ENCODE measurements at places on chromosomes 7 and 10. TPM values are rescaled to one million over a fixed set of nuclear protein-coding genes. Genes with fewer than 3 reads are reported as not detected.

- DNase-seq = no peak
These were observed 1339.4 kb downstream of the XPNPEP1 start for GRCh38 chr10:108583877-108584276.

DNA sequence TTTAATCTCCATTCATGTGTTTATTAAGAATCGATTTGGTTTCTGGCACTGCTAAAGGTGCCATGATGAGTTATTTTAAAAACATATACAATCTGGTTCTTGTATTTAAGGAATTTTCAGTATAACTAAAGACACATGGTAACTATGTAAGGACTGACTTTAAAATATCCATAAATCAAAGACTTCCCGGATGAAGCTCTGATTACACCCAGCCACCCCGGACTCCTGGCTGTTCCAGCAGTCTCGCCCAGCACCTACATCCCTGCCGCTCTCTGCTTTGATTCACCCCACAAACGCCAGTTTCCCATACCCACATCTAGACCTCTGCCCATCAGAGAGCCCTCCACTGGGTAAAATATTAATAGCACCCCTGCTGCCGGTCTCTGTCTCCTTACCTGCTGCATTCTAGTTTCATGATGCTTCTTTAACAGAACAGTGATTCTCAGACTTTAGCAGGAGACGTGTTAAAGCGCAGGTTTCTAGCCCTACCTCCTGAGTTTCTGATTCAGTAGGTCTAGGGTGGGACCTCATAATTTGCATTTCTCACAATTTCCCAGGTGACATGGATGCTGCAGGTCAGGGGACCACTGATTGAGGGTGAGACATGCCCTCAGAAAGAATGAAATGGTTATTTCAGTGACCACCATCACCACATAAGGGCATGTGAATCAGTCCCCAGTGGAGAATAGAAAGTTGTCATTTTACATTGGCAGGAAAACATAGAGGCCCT is 185.7 kb downstream of the KIAA1217 start:
- no peak for DNase-seq

DNA sequence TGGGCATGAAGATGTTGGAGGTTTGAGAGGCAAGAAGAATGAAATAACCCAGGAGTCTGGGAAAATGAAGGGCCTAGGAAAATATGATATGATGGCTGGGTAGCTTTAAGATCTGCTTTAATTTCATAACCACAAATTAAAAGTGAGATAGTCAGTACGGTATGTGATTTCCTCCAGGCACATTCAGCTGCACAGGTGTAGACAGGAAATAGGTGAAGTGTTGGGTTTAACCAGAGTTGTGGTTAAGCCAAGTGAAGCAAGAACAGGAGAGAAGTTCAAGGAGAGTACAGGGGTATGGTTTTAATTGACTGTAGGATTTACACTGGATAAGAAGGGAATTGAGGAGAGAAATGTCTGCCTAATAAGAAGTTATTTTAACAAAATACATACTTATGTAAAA is 2.6 kb downstream of the PNLIPRP3 start:
- DNase-seq = no peak

DNA sequence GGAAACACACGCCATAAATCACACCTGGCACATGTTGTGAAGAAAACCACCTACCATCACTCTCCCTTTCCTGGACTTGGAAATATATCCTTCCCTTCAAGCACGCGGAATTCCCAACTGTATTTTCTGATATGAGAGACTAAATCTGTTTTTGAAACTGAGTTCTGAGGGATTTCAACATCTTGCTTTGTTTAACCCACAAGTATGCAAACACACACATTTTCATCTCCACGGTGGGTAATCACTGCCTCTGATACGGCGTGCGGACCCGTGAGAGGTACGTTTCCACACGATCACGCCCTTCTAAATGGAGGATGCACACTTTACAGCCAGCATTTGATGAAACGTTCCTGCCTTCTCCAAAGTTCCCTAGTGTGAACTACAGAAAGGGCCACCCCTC is 83.4 kb downstream of the ZRANB1 start:
- DNase-seq = no peak

DNA sequence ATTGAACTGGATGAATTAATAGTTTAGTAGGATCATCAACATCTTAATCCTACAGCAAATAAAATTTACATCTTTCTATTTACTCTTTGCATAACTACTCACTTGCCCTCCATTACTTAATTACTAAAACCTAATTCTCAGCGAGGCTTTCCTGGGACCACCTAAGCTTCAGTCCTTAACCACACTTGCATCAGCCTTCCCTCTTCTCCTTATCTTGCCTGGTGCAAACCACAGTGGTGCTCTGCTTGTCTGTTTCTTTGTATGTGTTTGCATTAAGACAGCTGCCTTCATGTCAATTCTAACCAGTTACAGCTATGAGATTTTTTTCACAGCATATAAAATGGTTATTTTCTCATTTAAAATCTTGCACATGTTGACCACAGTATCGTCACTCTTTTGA is 72.6 kb upstream of the ZNF92 start:
- no peak for DNase-seq

The CCDC3 gene
- not detected for total RNA-seq

The AKR1C8 gene
- total RNA-seq = 0.22 TPM

The MUC3A gene
- not detected for total RNA-seq

- no peak for DNase-seq
These were observed 131.6 kb downstream of the HGF start for GRCh38 chr7:81638198-81638597.

DNA sequence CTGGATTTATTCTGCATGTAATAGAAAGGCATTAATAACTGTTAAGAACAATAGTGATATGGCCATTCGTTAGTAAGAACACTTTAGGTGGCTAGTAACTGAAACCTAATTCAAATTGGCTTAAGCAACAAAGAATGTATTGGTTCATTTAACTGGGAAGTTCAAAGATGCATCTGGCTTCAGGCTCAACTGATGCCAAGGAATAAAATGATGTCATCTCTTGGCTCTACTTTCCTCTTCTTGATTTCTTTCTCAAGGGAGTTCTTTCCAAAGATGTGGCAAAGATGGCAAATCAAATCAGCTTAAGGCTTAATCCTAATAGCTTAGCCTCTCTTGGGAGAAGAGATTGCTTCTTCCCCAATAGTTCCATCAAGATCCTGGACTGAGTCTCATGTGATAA is 51.6 kb downstream of the PIK3CG start:
- no peak for DNase-seq

GRCh38 chr10:32060347-32060746 is 4.1 kb upstream of the KIF5B start:
- no peak for DNase-seq

DNA sequence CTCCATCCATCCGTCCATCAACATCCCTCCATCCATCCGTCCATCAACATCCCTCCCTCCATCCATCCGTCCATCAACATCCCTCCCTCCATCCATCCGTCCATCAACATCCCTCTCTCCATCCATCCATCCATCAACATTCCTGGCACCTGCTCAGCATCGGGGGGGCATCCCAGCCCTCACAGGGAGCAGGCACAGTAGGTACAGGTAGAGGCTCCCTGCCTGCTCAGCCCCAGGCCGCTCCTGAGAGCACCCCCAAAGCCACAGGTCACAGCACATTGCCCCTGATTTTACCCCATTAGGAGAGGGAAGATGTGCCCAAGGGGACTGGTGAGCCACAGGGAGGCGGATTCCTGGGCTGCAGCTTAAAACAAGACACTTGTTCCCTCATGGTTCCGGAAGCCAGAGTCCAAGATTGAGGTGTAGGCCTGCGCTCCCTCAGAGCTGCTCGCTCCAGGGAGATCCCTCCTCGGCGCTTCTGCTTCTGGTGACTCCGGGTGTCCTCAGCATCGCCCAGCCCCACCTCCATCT is 21.1 kb upstream of the CFAP46 start:
- no peak for DNase-seq

DNA sequence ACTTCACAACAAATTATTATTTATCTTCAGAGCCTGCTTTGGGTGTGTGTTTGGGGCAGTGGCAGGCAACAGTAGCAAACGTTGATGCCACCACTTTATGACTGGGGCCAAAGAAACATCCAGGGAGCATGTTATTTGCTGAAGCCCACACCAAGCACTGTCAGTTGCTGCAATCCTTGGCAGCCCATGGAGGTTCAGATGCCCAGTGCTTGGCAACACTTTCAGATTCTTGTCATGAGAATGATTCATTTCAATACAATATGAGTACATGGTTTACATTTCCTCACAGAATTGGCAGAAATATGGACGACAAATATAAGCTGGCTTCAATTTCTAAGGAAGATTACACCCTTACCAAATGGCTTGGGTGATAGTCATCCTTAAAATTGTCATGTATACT is 46.5 kb upstream of the GLI3 start:
- DNase-seq = no peak

DNA sequence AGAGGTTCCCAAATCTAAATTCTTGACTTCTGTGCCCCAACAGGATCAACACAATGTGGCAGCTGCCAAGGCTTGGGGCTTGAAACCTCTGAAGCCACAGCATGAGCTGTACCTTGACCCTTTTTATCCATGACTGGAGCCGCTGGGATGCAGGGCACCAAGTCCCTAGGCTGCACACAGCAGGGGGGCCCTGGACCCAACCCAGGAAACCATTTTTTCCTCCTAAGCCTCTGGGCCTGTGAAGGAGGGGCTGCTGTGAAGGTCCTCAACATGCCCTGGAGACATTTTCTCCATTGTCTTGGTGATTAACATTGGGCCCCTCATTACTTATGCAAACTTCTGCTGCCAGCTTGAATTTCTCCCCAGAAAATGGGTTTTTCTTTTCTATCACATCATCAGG is 72.6 kb downstream of the FOXP2 start:
- DNase-seq = no peak

DNA sequence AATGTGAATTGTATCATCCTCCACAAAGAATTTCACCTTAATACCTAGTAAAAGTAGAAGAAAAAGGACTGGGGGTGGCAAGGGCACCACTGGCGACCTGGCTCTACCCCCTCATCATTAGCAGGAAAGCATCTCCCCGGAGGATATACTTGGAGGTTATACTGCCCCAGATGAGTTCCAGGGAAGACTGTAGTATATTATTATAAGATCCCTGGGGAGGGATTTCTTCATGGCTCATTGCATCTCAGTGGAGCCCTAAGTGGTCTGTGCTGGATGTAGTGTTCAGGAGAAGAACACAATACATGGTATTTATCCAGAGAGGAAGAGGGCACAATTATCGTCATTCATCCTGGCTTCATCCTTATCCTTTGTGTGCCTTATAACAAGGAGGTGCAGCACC is 14.2 kb upstream of the DYNC1I1 start:
- no peak for DNase-seq

- no peak for DNase-seq
These were observed 34.3 kb upstream of the NPVF start for GRCh38 chr7:25262586-25262985.

The COBL gene
- not detected for total RNA-seq

- DNase-seq = no peak
These were observed 369.0 kb downstream of the MAGI2 start for GRCh38 chr7:79084423-79084822.

DNA sequence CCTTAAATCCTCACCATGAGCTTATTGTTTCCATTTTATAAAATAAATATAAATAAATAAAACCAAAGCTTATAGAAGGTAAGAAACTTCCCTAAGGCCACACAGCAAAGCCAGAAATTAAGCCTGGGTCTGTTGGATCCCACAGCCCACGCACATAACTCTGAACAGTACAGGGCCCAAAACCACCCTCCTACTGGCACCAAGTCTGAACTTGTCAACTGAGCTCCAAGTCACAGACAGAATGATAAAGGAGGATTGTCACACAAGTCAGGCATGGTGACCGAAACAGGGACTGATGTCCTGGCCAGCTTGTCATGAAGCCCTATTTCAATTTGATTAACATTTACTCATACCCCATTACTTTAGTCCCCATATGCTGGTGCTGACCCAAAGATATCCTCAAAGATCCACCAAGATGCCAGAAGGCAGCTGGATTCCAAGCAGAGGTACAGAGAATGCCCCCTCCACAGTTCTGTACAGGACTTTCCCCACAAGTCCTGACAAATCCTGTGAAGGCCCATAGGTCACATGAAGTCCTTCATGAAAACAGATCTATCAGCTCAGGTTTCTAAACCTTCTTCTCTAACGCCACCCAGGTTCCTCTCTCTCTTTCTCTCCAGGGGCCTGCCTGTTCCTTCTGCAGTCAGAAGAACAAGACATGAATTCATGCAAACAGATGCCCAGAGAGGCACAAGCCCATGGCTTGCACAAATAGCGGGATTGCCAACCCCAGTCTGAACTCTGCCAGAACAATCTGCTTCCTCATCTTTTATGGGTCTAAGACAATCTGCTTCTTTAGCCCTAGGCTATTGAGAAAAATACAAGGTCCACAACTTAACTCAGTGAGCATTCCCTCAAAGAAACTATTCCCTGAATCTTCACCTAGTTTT is 60.9 kb downstream of the GLI3 start:
- DNase-seq = no peak

The AGAP5 gene
- total RNA-seq = 11.0 TPM

The HOXA3 gene
- not detected for total RNA-seq

DNA sequence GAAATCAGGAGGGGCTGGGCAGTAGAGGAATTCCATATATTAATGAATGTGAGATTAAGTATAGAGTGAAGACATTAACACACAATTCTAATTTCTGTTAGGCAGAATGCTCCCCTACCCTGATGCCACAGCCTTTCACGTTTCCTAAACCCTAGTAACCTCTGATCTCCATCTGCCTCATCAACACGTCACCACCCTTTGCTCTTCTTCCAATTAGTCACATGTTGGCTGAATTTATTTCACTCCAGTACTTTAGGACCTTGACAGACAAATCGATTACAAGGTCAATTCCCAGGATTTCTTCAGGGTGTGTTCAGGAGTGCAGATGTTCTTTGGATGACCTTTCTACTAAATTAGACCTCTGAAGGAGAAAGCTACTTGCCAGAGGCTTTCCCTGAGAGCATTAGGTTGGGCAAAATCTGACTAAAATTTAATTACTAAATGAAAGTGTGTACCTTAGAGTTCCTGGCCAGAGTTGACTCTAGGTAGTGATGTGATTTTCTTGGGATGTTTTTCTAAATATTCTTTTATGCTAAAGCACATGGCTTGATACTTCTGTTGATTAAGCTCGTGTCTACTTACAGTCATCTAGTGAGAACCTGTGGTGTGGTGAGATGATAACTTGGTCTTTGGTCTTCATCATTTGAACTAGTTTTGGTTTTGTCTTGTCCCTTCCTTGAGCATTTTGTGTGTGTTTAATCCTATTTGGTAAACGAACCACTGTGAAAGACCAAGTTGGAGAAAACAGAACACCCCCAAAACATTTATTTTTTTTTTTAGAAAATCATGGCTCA is 12.7 kb downstream of the AGR2 start:
- DNase-seq = no peak

DNA sequence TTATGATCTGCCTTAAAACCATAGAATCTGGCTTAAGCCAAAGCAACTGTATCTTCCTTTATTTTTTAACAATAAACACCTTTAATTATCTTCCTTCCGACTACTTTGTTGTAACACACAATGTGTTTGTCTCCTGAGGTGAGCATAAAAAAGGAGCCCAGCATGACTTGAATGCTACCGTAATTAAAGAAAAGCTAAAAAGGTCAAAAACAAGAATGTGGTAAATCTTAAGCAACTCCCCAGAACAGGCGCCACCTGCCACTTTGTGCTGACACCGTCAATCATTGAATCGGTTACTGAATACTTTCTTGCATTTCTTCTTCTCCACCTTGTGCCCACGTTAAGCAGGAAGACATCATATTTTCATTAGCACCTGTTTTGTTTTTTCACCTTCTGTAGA is 569.9 kb upstream of the C7orf33 start:
- no peak for DNase-seq

All from activated T-helper 1 cell treated with anti-CD3 and anti-CD28 coated beads, Interleukin-12 subunit alpha, Interleukin-12 subunit beta, Interleukin-2, Interleukin-4 antibody, amounts not matched to agents 30 ng/mL and 10 ng/mL and 1 ng/mL, durations not matched to agents 14 hours and 24 hours and 36 hours (primary cell).